Activated T-cell treated with anti-CD3 and anti-CD28 coated beads, Interleukin-2, amount 50 U/mL, for 4 hours (primary cell): ENCODE measurements at places on chromosomes 1 and 21. TPM values are rescaled to one million over a fixed set of nuclear protein-coding genes. Genes with fewer than 3 reads are reported as not detected.

DNA sequence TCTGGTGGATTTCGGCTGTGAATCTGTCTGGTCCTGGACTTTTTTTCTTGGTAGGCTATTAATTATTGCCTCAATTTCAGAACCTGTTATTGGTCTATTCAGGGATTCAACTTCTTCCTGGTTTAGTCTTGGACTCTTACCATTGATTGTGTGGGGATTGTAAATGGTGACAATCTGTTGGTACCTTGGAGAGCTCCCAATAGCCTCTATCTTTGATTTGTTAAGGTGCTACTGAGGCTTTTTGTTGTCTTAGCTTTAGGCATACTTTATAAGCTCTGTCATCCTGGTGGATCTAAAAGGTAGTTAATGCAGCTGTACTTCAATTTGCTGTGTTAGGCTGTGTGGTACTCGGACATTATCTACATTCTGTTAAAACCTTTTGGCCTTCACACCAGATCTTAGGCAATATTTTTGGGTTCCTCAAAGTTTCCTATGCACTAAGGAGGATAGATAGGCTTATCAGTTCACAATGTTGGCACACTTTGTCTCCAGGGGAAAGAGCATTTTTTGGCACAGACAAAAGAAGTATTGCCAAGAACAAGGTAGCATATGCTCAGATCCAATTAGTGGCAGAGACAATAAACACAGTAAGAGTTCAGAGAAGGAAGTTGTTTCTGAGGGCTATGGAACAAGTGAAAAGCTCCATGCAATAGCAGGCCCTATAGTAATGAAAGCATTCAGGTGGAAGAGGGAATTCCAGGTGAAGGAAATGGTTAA lies 230.4 kb downstream of the PDE4B start:
- DNase-seq, result no peak

GRCh38 chr1:2358072-2358471 lies 33.3 kb downstream of the MORN1 start:
- no peak for DNase-seq

Gene KIF21B
- 30.3 TPM for total RNA-seq

DNA sequence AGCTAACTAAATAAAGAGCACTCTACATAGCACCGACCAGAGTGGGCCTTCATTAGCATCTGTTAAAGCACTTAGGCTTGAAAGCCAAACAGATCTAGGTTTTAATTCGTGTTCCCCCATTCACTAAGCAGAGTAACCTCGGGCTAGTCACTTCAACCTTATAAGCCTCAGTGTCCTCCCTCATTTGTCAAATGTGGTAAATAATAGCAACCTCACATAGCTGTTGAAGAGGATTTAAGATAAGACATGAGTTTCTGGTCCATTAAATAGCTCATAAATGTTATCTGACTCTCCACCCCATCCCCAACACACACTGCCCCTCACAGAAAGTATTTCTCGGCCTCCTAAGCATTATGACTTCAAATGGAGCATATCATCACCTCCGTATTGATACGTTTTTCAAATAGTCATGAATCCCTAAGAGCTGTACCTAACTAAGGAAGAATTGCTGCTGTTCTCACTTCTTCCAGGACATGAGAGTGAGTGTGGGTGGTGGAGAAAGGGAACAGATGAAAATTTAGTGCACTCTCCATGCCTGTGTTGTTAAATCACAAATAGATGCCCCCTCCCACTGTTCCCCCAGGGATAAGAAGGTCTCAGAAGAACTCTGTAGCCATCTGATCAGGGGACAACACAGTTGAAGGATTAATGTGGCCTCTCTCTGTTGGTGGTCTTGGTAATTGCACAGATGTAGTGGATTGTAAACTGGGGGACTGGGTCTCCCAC lies 47.6 kb downstream of the PLPP3 start:
- no peak for DNase-seq

Gene ESPN
- total RNA-seq, result 0.76 TPM
